T follicular helper cell (primary cell): ENCODE measurements at places on chromosomes 5 and 9.

DNA sequence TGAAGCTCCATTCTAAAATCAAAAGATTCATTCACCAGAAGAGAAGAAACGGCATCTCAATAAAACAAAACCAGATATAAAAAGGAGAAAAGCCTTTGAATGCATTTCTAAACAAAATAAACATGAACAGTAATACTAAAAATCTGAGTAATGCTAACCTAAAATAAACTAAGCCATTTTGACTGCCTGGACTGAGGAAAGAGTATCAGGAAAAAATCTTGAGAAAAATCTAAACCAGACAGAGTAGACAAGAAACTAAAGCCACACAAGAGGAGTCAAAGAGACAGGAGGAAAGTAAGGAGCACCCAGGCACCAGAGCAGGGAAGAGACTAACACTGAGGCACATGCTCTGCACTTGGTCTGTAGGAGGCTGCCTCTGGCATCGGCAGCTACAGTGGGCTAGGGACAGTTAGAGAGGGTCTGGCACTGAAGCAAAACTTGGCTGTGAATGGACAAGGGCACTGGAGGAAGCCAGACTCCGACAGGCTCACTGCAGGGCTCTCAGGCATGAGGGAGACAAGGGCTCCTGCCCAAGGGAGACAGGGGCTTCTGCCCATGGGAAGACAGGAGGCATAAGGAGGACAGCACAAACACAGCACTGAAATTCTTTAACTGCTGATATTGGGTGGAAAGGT lies 50.2 kb downstream of the DROSHA start:
- no peak for DNase-seq

- DNase-seq, result peak; percentile 73
Observed at GRCh38 chr9:37528652-37529471, 43.1 kb downstream of the POLR1E start.

- DNase-seq, result no peak
Observed at GRCh38 chr5:53554444-53554843, 6.0 kb upstream of the NDUFS4 start.

- no peak for DNase-seq
Observed at GRCh38 chr5:179680014-179680779, 637 bp downstream of the CBY3 start.

DNA sequence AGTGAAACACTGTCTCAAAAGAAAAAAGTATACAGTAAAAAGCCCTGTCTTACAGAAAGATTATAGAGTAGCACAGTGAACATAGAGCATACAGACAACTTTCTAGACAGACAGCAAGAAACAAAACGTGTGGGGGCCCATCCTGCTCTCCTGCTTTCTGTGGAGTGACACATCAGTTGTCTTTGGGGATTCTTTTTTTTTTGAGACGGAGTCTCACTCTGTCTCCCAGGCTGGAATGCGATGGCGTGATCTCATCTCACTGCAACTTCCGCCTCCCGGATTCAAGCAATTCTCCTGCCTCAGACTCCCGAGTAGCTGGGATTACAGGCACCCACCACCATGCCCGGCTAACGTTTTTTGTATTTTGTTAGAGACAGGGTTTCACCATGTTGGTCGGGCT lies 14.9 kb downstream of the CDHR2 start:
- no peak for DNase-seq

DNA sequence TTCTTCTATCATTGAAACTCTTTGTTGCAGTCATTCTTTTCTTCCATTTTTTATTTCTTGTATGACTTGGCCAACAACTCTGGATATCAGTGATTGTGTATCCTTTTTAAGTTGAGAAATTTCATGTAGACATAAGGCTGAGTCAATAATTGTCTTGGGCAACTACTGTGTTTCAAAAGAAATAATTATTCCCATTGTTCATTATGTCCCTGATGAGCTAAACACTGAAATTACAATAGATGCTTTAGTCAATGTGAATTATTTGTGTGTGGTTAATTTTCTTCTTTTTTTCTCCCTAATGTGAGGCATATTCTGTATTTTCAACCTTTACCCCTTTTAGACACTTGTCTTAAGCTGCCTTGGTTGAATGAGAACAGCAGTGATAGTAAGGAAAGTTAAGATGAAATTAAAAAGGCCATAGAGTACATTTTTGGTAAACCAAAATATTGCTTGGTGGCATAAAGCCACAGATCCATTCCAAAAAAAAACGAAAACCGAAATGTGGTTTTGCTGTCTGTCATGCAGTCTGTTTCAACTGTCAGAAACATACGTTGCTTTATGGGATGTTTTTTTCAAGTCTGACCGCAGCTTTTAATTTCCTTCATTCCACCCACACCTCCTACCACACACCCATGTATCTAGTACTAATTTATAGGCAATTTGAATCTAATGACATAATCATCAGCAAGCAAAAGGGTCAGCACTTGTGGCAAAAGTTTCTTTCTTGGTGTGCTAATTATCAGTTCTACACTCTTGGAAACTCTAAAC lies 21.1 kb downstream of the TLE4 start:
- DNase-seq, result no peak

- DNase-seq, result no peak
Observed at GRCh38 chr5:141916522-141916921, 7.1 kb upstream of the DELE1 start.

DNA sequence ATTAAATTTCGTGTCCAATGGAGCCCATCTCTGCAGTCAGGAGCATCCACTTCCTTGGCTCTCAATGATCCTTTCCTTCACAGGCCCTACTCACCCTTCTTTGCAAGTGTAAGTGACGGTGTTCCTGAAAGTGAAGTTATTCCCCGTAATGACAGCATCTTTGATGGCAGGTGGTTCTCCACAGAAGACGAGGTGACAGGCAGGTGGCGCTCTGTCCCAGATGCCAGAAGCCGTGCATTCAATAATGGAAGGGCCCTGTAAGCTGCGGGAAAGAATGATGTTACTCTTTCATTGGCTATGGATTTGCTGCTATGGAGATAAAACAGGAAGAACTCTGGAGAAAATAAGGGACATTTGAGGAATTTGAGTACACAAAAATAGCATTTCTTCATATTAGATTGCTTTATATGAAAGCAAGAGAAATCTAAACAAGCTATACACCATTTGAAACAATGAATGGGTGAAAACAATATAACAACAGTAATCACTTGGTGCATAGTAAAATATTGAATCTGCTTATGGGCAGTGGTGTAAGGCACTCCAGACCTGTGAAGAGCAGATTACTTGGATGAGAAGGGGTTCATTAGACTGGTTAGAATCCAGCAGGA lies 89.9 kb upstream of the TXNDC8 start:
- DNase-seq, result no peak

GRCh38 chr9:693201-694091 lies 148.1 kb upstream of the DMRT1 start:
- DNase-seq, result no peak

GRCh38 chr9:129914051-129914450 lies 78.8 kb downstream of the USP20 start:
- DNase-seq, result no peak

- no peak for DNase-seq
Observed at GRCh38 chr9:95032580-95033341, 284.7 kb downstream of the FANCC start.

GRCh38 chr9:89414670-89415324 lies 83.1 kb downstream of the SEMA4D start:
- no peak for DNase-seq

DNA sequence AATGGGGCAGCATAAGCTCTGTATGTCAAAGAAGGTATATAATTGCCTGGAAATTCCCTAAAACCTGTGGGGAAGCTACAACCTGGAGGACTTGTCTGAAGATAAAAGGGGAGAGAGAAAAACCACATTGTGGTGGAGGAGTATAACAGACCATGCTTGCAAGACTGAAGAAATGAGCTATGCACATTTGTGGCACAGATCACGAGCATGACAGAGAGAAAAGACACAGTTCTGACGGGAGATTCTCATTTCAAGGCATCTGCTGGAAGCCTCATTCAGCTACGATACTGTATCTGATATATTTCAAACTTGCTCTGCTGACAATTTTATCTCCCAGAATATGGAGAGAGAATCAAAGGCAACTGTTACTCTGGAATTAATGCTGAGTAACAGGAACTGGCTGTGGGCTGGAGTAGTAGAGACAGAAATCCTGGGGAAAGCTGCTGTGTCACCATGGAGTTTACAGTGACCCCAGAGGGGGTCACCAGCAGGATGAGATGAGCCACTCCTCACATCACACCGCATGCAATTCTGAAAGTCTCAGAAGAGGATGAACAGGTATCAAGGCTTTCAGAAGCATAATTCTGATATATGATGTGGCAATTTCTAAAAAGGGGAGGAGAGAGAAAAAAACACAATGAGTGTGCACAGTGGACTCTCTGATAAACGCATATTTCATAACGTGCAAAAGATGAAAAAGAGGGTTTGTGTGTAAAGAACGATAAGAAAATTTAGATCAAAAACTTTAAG lies 528.8 kb downstream of the IRX1 start:
- DNase-seq, result no peak

GRCh38 chr5:58933891-58934628 lies 351.2 kb downstream of the RAB3C start:
- DNase-seq, result no peak

DNA sequence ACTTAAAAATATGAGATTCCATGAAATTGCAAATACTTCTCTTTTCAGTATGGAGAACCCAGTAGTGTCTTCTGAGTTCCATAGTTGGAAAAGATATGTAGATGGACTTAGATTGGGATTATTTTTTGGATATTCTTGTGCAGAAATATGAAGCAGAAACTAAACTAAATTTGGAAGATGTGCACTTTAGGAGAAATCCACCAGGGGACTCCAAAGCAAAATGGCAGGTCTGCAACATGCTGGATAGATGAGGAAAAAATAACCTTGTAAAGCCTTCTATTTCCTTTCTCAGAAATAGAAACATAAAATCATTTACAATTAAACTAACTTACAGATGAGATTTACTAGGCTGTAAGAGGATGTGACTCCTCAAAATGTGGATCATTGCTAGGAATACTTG lies 49.2 kb upstream of the MINAR2 start:
- DNase-seq, result no peak

GRCh38 chr5:149380466-149381121 lies 1.5 kb upstream of the IL17B start:
- DNase-seq, result no peak

GRCh38 chr5:142945845-142946244 lies 175.7 kb downstream of the ARHGAP26 start:
- no peak for DNase-seq

- no peak for DNase-seq
Observed at GRCh38 chr5:135004376-135004775, 29.7 kb downstream of the PITX1 start.

DNA sequence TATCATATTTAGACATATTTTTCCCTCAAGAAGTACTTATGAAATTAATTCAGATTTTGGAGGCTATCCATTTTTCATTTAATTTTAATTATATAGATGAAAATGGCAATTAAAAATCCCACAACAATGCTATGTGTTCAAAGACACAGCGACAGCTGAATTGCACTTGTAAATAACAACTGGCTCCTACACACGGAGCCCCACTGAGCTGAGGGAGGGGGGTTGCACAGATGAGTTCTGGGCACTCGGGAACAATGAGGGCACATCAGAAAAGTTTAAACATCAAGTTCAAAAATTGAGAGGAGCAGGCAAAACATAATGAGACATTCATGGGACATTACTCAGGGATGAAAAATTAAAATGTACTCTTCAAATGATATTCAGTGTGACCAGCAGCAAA lies 104.9 kb downstream of the MARCHF3 start:
- DNase-seq, result no peak

- DNase-seq, result no peak
Observed at GRCh38 chr5:1445313-1445688, at the start of gene SLC6A3. Gene SLC6A3, minus strand, starts transcription at chr5:1445440. Its CDS starts 2,243 bp downstream, at chr5:1443197.

- DNase-seq, result no peak
Observed at GRCh38 chr9:99905833-99906402, 536 bp upstream of the STX17 start.

GRCh38 chr5:132525299-132525724 lies 18.0 kb downstream of the IL5 start:
- DNase-seq, result no peak
